ENCODE measurements at places on chromosomes 4 and X.
A peak's percentile ranks its signal among the peaks of the same experiment; 100 is the strongest.

- DNase-seq, result no peak
Measured at GRCh38 chr4:136056748-136057147, 1475.5 kb downstream of the PCDH18 start.

GRCh38 chr4:159129814-159130550, 27.1 kb downstream of the RAPGEF2 start:
- no peak for DNase-seq

- no peak for DNase-seq
Measured at GRCh38 chr4:35250331-35250730, 994.0 kb downstream of the ARAP2 start.

- DNase-seq, result no peak
Measured at GRCh38 chr4:143082701-143083100, 102.0 kb upstream of the USP38 start.

GRCh38 chrX:42755815-42756214, 22.1 kb downstream of the PPP1R2C start:
- DNase-seq, result no peak

DNA sequence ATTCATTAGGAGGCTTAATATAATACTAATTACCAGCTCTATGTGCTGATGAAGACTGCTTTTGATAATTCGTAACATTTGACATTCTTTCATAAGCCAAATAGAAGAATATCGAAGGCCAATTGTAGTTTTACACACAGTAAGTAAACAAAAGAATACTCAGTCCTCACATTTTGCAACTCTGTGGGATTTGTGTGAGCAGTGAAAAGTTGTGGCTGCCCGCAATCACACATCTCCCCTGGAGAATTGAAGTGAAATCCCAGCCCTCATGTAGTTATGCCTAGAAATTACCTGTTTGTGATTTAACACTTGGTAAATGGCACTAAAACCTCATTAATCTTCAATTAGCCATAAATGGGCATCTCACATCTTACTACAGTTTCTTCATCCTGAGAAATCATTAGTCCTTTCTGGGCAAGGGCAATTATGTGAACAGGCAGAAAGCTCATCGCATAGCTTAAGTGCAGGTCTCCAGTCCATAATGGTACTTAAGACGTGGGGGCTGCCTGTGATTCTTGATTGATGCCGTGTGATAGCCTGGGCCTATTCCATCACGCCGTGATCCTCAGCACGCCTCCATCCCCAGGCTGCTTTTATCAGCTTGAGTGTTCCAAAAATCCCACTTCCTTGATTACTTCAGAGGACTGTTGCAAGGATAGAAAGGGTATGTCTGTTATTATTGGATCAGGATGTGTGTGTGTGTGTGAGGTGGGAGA, 97.9 kb upstream of the METTL14 start:
- DNase-seq, result no peak

DNA sequence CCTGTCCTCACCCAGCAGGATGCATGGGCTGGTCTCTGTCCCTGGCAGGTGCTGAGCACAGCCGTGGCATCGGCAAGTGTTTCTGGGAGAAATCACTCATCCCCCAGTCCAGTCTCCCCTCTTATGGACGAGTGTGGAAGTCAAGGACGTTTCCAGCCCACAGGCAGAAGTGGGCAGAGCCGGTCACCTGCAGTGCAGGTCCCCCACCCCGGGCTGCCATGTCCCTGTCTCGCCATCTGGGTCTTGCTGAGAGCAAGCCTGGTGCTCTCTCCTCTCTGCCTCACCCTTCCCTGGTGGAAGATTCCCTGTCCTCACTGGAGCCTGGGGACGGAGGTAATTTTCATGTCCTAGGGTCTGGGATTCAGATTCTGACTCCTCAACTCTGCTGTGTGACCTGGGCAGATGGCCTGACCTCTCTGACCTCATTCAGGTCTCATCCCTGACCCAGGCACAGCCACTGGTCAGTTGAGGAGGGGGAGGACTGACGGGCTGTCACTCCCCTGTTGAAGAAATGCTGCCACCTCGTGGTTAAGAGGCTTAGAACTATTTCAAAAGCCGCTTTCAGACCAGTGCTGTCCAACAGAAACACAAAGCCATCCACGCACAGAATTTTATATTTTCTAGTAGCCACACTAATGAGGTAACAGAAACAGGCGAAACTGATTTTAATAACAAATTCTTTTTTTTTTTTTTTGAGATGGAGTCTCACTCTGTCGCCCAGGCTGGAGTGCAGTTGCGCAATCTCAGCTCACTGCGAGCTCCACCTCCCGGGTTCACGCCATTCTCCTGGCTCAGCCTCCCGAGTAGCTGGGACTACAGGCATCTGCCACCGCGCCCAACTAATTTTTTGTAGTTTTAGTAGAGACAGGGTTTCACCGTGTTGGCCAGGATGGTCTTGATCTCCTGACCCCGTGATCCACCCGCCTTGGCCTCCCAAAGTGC, 1.8 kb downstream of the CPZ start:
- peak; percentile 93 for DNase-seq

Data from SK-N-SH (cell line).